Memory B cell (primary cell): ENCODE measurements at places on chromosomes 6 and 20.

GRCh38 chr6:22313796-22314195 is 17.0 kb upstream of the PRL start:
- DNase-seq = no peak

DNA sequence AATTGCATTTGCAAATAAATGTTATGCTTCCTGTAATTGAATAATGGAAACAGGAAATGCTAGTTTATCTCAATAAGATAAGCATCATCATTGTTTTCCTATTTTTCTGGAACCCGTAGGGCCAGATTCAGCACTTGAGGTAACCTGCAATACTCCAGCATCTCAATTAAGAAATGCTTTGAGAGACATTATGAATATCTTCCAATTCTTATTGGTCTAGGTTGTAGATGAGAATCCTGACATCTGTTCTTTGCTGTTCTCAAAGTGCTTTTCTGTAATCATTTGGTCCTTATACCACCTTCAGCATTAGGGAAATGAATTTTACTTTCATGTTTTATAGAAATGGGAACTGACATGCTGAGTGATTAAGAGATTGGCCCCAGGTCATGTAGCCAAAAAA is 428.3 kb downstream of the CBLN4 start:
- no peak for DNase-seq

DNA sequence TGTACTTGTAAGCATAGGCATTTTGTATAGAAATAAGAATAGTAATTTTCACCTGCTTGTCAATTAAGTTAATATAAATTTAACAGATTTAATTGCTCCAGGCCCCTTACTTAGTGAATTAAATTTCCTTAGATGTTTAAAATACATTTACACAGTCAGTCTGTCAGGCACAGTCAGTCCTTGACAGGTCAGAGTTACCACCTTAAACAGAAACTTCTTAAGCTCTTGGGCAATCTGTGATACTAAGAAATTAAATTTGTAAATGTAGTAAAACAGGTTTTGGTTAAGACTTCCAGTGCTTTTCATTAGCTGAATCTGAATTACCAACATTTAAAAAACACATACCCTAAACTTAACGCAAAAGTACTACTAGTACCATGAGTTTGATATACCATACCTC is 15.9 kb downstream of the PTPRA start:
- DNase-seq = no peak

GRCh38 chr6:23510778-23511510 is 615.1 kb upstream of the NRSN1 start:
- DNase-seq = no peak

GRCh38 chr6:15642276-15642675 is 20.6 kb downstream of the DTNBP1 start:
- DNase-seq = no peak

DNA sequence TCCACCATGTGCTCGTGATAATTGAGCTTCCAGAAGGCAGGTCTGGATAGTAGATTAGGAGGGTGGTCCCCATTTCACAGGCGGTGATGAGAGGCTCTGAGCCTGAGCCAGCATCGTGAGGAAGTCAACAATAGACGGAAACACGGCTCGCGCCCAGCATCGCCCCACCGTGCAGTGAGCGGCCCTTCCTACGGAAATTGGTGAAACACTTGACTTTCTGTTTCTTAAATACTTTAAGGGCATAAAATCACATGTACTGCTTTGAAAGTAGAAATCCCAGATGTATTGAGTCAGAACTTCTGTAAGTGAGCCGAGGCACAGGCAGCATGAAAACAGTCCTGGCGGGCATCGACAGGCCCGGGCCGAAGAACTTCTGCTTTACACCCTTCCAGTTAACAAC is 4.3 kb upstream of the KIF25 start:
- DNase-seq = no peak

- no peak for DNase-seq
Observed at GRCh38 chr20:47326658-47327268, 29.7 kb downstream of the ZMYND8 start.

- no peak for DNase-seq
Observed at GRCh38 chr6:34570066-34570833, 14.1 kb upstream of the SPDEF start.
